CD8-positive, alpha-beta memory T cell (primary cell): ENCODE measurements at places on chromosomes 1 and 21.

GRCh38 chr1:229562686-229563085, 4.2 kb upstream of the ABCB10 start:
- no peak overlapping the region for H3K27ac ChIP-seq
- no peak overlapping the region for H3K4me3 ChIP-seq
- DNase-seq, result no peak
- H3K27me3 ChIP-seq, result no peaks in the 10 kb centered on the region
- no peaks in the 10 kb centered on the region for H3K36me3 ChIP-seq

DNA sequence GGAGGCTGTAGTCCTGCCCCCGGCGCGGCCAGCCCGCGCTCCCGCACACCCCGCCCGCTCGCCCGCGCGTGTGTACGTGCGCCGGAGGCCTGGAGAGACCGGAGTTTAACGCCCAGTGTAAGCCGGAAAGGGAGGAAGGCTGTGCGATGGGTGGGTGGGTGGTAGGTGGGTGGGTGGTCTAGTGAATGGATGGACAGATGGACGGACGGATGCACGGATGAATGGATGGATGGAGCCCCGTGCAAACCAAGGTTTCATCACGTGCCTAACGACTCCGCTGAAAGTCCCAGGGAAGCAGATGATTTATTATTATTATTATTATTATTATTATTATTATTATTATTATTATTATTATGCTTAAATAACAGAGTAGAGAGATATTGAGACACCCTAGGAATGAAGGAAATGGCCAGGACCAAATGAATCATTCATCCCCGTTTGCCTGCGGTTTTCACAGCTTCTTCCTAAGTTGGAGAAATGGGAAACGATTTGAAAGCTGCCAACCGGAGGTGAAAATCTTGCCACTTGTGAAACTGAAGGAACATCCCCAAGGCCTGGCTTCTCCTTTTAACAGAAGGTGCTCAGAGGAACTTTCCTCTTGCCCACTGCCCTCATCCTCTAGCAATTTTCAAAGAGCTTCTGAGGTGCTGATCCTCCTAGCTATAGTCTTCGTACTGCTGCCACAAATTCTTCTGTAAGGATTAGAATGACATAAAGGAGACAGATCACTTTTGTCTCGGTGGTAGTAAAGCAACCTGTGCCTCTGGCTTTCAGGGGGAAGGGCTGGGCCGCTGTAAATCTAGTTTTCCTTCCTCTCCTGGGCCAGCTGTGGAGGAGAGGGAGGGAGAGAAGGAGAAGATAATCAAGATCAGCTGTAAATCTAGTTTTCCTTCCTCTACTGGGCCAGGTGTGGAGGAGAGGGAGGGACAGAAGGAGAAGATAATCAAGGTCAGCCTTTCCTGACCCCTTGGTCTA, 648 bp upstream of the RGS7 start:
- H3K27ac ChIP-seq, result no peak overlapping the region
- no peaks in the 10 kb centered on the region for H3K36me3 ChIP-seq

GRCh38 chr1:40383095-40383487, 9.6 kb downstream of the SMAP2 start:
- DNase-seq, result no peak
- peak overlapping the region; percentile 40 for H3K4me3 ChIP-seq
- peaks cover 91% of the 10 kb centered on the region for H3K4me1 ChIP-seq
- no peaks in the 10 kb centered on the region for H3K36me3 ChIP-seq
- no peaks in the 10 kb centered on the region for H3K27me3 ChIP-seq

DNA sequence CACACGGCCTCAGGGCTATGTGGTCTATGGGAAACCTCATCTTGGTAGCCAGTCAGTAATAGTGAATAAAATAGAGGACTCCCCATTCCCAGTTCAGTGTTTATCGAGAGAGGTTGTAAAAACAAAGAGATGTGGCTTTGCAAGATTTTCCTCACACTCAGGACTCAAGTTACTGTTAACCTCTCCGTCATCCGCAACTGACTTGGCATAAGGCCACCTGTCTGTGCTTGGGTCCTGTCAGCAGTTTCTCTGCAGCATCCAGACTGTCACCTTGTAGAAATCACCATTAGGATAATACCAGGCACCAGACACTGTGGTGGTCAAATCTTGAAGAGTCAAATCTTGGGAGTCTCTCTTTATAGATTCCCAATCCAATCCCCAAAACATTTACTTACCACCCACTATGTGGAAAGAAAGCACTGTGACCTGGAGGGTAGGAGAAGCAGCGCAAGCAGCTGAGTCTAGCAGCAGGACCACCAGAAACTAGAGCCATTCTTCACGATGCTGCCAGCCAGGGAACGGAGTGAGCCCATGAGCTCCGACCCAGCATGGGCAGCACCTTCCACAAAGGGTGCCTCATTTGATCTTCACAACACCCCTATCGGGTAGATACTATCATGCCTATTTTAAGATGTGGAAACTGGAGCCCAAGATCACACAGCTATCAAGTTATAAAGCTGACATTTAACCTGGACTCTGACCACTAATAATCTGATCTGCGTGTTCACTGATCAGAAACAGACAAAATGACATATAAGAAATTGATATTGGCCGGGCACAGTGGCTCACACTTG, 5.6 kb upstream of the GPR25 start:
- H3K27me3 ChIP-seq, result no peaks in the 10 kb centered on the region
- H3K4me3 ChIP-seq, result no peak overlapping the region
